ENCODE measurements at places on chromosomes 7 and 10.

DNA sequence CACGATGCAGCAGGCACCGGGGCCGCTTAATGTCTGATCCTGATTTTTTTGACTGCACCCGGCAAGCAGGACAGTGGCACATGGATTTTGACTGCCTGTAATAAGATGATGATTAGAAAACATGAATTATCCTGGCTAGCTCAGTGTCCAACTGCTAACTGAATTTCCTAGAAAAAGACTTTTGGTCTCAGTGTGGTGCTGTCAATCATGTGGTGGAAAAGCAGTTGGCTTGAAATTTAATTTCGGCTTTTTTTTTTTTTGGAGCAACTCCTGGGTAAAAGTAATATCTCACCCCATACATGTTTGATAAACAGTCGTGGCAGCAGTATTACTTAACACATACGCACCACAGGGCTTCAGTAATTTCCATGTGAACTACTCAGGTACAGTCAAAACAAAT lies 227.7 kb downstream of the FANK1 start:
- no peak for DNase-seq

- DNase-seq = no peak
Measured at GRCh38 chr10:102274062-102274461, 28.7 kb downstream of the GBF1 start.

DNA sequence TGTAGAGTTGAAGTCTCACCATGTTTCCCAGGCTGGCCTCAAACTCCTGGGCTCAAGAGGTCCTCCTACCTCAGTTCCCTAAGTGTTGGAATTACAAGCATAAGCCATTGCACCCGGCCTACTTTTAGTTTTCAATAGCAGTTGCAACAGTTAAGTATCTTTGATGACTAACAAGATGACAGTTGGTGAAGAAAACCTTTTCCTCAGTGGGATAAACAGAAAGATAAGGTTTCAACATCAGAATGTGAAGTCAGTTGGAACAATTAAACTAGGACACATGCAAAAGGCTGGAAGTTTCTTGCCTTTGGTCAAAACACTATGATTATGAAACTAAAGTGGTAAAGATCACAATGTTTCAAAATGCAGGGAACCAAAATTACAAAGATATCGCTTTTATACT lies 169.2 kb downstream of the ZNF438 start:
- DNase-seq = no peak

GRCh38 chr10:87915406-87915805 lies 52.0 kb downstream of the PTEN start:
- no peak for DNase-seq

- no peak for DNase-seq
Measured at GRCh38 chr7:81743665-81744064, 26.2 kb downstream of the HGF start.

GRCh38 chr10:120700426-120700825 lies 150.7 kb upstream of the WDR11 start:
- DNase-seq = no peak

DNA sequence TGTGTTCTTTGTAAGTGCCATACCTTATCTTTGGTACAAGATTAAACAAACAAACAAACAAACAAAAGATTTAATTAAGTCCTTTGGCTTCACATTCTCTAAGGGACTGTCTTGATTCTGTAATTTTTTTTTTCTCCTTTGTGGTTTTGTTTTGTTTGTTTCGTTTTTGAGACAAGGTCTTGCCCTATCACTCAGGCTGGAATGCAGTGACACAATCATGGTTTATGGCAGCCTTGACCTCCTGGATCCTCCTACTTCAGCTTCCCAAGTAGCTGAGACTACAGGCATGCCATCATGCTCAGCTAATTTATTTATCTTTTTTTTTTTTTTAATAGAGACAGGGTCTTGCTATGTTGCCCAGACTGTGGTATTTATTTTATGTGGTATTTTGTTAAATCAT lies 165.8 kb downstream of the LRRC4 start:
- DNase-seq = no peak

- no peak for DNase-seq
Measured at GRCh38 chr10:112184379-112184778, 814 bp upstream of the GPAM start.

GRCh38 chr10:115903845-115904244 lies 369.2 kb downstream of the GFRA1 start:
- no peak for DNase-seq

DNA sequence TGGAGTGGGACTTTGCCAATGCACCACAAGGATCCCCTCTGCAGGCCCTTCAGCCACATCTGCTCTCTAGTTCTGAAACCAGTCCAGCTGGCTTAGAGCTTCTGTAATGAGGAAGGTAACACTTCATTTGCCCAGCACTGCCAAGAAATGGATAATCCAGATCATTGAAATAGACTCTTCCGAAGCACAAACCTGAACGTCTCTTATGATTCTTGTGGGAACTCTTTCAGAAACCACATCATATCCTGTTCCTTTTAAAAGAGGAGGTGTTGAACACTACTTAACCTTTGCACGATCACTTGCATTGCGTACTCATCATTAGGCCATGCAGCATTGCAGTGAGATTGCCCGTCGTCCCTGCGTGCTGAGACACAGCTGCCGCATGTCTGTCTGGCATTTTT lies 25.8 kb upstream of the PLPP4 start:
- peak; percentile 58 for DNase-seq

- DNase-seq = no peak
Measured at GRCh38 chr7:66556549-66557213, 72.0 kb upstream of the KCTD7 start.

DNA sequence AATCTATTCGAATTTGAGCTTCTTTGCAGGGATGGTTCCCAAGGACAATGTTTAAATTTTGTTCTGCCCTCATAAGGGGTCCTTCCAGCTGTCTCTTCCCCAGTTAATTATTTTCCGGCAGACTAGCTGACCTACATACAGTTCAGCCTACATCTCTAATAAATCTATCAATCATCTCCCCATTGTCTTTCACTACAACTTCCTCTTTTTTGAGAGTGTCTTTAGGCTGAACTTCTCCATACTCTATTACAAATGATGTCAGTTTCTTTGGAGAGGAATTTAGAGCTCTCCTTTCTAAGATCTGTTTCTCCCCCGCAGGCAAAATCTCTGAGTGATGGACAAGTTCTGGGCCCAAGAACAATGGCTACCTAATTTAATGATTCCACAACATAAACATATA lies 122.2 kb downstream of the PCLO start:
- DNase-seq = no peak

DNA sequence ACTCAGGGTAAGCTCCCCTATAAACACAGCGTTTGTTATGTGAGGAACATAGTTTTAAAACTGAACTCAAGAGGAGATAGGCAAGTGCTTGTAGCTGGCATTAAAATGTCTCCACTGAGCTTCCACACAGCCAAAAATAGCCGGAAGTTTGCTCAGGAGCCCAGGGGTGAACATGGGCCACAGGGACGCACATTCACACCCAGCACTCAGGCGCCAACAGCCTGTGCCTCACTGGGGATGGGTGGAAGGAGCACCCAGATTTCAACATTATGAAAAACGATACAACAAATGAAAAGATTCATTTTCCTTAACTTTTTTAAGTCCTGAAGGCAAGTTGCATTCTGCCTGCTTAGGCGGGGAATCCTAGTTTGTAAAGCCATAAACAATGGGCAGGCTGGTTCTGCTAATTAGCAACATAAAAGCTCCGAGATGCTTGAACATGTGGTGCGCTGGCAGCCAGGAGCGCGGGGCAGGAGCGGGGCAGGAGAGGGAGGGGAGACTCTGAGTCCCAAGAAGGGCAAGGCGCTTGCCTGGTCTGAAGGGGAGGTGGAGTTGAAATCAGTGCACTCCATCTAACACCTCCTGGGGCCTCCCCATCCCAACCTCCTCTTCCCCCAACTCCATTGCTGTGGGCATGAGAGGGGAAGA lies 235.9 kb downstream of the COBL start:
- no peak for DNase-seq

GRCh38 chr10:35578618-35578956 lies 26.6 kb upstream of the GJD4 start:
- DNase-seq = no peak

DNA sequence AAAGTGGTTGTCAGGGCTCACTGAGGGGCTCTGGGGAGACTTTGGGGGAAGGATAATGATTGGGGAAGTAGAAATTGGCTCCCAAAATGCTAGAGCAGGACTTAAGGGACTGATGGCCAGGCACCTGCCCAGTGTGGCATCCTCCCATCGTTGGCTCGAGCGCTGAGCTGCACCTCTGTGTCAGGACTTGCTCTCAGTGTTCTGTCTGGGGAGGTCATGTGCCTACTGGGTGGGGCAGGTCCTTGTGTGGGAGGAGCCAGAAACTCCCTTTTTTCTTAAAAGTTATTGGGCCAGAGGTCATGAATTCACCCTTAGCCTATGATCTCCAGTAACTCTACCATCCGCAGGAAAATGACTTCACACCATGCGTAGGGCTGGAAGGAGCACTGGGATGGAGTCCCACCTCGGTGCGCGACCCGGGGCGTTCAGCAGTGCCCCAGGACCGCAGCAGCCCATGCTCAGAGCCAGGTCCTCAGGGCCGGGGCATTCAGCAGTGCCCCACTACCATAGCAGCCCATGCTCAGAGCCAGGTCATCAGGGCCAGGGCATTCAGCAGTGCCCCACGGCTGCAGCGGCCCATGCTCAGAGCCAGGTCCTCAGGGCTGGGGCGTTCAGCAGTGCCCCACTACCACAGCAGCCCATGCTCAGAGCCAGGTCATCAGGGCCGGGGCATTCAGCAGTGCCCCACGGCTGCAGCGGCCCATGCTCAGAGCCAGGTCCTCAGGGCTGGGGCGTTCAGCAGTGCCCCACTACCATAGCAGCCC lies 221.9 kb downstream of the EBF3 start:
- no peak for DNase-seq

DNA sequence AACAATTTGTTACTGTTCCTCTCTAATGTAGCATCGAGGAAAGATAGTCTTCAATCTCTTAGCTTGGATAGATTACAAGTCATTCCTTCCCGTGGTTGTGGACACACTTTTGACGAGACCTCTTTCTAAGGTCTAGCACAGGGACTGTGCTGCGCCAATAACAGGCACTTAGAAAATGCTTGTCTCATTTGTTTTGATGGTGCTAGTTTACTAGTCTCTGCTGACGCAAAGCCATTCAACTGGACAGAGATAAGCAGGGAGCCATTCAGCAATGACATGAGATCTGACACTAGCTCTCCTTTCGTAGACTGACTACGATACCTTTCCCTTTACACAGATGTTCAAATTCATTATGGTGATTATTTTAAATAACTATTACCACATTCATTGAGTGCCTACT lies 6.4 kb upstream of the JAZF1 start:
- DNase-seq = no peak

- DNase-seq = no peak
Measured at GRCh38 chr7:22725585-22725984, 1.4 kb upstream of the IL6 start.

- DNase-seq = no peak
Measured at GRCh38 chr7:30232391-30232790, 52.0 kb upstream of the ZNRF2 start.

DNA sequence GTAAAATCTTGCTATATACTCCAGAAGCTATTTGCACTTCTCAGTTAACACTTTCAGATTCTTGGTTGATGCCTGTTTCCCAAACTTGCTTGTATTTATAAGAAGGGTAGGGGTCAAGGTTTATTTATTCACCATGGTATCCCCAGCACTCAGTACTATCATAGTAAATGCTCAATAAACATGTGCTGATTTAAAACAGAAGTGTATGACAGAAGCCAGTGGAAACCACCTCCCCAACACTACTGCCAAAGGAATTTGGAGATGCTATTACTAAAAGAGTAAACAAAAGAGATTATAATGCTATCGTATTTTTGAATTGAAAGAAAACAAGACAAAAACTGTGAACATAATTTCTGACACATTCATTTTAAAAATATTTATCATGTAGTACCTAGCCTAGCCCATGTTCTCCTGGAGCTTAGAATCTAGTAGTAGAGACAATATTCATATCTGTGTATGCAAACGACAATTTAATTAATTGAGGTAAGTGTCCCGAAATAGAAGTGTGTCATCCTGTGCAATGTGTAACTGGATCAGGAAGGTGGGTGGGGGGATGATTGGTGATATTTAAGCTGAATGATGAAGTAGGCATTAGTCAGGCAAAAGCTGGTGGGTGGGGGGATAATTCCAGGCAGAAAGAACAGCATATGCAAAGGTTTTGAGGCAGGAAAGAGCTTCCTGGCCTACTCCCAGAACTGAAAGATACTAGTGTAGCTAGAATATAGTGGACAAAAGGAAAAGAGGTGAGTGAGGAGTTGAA lies 77.5 kb downstream of the HGF start:
- DNase-seq = no peak

DNA sequence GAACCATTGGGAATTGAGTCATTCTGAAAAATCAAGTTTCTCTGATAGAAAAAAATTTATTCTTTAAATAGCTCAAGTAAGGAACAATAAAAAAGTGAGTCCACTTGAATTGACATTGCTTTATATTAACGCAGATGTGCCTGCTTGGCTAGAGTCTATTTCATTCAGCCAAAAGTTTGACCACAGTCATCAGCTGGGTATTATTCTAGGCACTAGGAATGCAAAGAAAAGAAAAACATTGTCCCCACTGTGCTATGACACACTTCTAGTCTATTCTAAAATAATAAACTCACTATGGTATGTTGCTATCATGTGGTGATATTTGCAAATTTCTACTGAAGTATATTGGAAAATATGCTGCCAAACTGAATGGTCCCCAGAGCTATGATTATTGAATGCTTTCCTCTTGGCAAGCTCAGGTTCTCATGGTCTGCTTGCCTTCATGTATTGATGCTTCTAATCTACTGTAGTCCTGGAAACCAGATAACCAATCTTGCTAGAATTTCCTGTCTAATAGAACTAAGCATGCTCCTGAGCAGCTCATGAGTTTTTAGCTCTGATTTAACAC lies 8.3 kb downstream of the SFRP4 start:
- DNase-seq = no peak

- no peak for DNase-seq
Measured at GRCh38 chr7:151272877-151273276, 24.4 kb upstream of the SMARCD3 start.

- DNase-seq = no peak
Measured at GRCh38 chr7:43655584-43655983, 72.7 kb downstream of the STK17A start.

DNA sequence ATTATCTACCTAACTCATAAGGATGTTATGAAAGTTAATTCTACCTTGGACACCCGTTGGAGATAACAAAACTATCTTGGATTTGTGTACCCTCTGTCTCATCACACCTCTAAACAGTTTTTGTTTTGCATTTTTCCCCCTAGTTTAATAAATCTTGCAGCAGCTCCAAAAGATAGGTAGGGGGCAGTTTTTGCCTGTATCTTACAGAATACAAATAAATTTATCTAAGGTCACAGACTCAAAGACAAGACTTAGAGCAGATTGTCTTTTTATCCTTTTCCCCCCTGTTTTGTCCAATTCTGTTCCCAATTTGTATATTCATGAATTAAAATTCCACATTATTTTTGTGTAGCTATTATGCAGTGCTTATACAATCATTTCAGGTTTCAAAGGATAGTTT lies 5.0 kb upstream of the SORCS1 start:
- no peak for DNase-seq

- no peak for DNase-seq
Measured at GRCh38 chr10:11598712-11599397, 12.6 kb downstream of the USP6NL start.

DNA sequence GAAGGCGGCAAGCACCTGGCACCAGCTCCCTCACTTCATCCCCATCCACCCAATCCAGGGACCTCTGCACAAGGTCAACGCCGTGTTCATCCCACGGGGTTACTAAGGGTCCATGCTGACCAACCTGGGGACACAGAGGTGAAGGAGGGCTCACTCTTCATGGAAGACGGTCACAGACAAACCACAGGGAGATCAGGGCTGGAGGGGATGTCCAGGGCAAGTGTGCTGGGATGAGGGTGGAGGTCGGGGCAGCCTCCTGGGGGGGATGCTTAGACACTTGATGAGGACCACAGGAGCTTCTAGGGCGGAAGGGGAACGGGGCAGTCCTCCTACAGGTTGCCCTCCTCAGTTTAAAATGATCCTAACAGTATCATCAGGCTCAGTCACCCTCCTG lies 46.7 kb downstream of the FAM53B start:
- no peak for DNase-seq

Data from NCI-H510A treated with DMSO at 0.1 percent for 48 hours (cell line).